Activated CD8-positive, alpha-beta memory T cell treated with anti-CD3 and anti-CD28 coated beads, Interleukin-2, amount 50 U/mL, for 48 hours (primary cell): ENCODE measurements at places on chromosomes 12 and 14.

DNA sequence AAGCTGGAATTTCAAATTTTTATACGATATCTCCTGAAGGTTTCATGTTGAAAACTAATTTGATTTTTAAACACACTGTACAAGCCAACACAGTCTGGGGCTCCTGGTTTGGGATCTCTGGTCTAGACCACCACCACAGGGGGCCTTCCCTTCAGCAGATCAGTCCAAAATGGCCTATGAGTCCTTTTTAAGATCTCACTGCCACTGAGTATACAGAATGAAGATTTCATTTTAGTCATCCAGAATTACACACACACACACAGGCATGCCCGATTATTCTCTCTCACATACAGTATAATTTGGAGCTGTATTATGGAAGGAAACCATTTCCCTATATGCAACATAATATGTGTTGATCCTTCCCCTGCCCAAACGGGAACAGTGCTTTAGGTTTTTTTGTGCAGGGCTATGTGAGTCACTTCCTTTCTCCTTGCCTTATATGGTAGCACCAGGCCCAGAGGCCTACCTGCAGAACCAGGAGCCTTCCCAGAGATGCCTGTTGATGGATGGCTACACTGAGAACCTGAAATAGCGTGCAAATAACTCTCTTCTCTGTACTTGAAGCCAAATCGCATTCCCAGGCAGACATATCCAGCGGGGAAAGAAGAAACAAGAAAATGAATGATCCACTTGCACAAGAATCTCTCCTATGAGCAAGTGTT lies 28.1 kb upstream of the WNK1 start:
- DNase-seq, result no peak

DNA sequence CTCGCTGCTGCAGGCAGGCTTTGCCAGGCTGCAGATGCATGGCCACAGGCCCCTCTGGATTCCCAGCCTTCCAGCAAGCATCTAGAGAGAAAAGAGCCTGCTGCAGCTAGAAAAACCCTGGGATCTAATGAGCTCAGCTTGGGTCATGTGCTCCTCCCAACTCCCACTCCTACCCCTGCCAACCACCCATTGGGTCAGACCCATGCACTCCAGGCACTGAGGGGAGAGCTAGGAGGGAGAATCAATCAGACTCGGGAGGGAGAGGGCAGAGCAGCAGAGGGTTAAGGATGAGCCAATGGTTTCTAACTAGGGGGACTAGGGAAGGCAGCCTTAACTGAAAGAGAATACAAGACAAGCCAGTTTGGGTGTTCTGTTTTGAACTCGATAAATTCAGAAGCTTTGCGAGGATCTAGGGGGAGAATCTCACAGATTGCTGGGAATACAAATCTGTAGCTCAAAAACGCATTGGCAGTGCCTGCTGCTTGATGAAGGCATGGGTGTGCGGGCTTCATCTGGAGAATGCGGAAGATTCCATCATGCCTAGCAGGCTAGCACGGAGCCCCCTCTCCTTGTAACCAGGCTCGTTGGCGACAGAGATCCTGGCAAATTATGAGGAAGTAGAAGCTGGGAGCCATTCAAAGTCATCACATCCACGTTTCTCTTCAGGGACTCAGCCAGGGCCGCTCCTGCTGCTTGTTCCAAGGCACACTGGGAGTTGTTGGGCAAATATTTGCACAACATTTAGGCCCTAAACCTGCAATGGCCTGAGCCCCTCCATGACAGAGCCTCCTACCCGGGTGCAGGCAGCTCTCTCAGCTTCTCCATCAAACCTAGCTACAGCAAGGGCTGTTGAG lies 56.4 kb downstream of the VCPKMT start:
- peak; percentile 48 for DNase-seq

DNA sequence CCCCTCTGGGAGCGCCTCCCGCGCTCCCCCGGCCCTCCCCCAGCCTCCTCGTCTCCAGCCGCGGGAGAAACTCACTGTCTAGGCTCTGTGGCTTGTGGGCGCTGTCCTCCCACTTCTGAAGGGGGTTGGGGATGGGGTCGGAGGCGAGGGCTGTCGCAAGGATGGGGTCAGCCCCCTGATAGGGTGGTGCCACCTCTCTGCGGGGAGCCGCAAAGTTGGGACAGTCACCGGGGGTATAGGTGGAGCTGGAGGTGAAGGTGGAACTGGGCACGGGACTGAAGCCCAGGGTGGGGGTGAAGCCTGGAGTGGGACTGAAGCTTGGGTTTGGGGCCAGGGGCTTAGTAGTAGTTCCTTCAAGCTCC lies 12.2 kb downstream of the TNFRSF1A start:
- DNase-seq, result no peak

DNA sequence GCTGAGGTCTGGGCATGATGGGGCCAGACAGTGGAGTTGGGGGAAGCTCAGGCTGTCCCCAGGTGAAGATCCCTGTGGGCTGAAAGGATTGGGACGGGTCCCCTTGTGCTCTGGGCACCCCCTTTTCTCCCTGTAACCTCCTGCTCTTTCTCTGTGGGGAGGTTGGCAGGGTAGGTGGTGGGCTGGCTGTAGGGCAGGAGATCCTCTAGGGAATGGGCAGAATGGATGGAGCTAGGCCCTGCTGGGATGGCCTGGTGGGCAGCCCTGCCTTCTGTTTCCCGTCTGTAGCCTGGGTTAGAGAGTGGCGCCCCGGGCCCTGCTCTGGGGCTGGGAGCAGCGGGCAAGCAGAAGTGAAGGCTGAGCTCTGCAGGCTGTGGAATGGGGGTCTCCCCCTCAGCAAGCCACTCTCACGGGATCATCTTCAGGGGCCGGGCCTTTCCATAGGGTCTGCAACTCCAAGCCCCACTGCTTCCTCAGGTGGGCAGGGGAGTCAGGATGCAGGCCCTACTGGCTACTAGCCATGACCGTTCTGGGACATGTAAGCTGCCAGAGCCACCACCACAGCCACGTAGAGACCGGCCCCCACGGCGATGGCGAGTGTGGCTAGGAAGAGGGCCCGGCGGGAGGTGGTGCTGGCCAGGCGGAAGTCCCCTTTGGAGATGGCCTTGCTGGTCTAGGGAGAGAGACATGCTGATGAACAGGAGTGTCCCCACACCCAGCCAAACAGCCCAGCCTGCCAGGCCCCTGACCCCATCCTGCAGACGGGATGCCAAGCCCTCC lies 18.8 kb downstream of the SYNDIG1L start:
- DNase-seq, result no peak

DNA sequence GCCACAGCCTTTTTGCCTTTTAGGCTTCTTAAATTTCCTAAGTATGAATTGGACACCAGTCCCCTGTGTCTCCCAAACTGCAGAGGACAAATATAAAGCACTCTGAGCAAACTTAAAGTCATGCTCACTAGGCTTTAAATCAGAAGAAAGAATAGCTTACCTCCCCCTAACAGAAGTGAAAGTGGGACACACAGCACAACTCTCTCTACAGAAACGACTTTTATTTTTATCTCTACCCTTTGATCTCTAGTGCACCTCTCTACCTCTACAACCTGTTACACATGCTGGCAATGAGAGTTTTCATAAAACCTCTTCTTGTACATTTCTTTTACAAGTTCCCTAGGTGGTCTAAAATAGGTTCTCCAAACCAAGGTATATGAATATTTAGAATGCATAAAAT lies 19.7 kb downstream of the IAPP start:
- DNase-seq, result no peak

- DNase-seq, result peak; percentile 88
Measured at GRCh38 chr14:53217316-53217994, 64.3 kb upstream of the DDHD1 start.
